ENCODE measurements at places on chromosomes 4 and X.

DNA sequence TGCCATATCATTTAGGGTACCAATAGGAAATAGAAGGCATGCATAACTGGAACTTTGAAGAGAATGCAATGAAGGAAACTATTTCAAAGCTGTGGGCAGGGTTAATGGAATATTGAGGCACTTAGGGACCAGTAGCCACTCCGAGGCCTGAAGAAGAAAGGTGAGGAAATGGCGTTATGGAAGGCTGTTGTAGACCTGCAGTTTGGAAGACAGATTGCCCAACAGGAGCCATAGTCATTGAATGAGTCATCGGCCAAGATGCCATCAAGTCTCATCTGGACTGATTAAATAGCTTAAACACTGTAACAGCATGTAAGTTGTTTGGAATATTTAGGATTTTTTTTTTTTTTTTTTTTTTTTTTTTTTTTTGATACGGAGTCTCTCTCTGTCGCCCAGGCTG is 11.6 kb downstream of the CXCL13 start:
- peak; percentile 44 for DNase-seq

- DNase-seq, result peak; percentile 43
Measured at GRCh38 chr4:184262901-184263300, 45.2 kb upstream of the ENPP6 start.

- no peak for DNase-seq
Measured at GRCh38 chr4:112847045-112847444, 202.4 kb upstream of the ANK2 start.

GRCh38 chr4:8863686-8864682 is 7.7 kb downstream of the HMX1 start:
- DNase-seq, result no peak

GRCh38 chr4:52892880-52893279 is 30.8 kb downstream of the RASL11B start:
- DNase-seq, result no peak

DNA sequence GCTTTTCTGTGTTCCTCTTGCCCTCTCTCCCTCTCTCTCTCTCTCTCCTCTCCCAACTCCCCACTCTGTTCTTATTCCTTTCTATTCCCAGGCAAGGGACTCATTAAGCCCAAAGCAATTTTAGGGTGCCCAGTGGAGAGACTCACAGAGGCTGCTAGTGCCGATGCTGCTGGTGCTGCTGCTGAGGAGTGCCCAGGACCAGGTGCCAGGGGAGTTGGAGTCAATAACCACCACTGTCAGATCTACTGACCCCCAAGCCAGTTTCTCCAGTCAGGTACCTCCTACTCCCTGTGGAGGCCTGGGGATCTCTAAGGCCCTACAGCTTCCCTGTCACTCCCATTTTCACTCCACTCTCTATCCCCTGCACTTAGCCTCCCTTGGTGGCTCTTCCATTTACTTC is 54.2 kb upstream of the LAS1L start:
- no peak for DNase-seq

DNA sequence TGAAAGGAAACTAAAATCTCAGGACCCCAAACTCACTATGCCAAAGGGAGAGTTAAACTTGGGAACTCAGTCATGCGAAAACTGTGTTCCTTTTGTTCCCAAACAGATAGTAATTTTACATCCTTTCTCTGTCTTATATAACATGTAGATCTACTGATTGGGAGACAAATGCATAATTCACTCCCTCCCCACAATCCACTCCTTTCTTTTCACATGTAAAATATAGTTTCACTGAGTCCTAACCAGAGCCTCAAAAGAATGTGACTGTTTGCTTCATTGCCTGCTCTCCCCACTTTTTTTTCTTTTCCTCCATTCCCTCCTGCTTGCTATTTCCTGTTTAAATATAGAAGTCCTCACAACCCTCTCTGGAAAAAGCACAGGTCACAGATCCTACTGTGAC is 699.3 kb upstream of the ADGRL3 start:
- DNase-seq, result no peak

DNA sequence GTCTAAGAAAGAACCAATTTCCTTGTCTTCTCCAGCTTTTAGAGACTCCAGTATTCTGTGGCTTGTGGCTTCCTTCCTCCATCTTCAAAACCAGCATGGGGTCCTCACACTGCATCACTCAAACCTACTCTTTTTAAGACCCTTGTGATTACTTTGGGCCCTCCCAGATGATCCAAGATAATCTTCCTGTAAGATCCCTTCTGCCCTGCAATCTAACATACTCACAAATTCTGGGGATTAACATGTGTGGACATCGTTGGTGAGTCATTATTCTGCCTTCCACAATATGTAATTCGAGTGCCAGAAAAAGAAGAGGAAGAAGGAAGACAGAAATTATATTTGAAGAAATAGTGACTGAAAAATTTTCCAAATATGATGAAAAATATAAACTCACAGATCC is 47.9 kb downstream of the BEND4 start:
- peak; percentile 59 for DNase-seq

DNA sequence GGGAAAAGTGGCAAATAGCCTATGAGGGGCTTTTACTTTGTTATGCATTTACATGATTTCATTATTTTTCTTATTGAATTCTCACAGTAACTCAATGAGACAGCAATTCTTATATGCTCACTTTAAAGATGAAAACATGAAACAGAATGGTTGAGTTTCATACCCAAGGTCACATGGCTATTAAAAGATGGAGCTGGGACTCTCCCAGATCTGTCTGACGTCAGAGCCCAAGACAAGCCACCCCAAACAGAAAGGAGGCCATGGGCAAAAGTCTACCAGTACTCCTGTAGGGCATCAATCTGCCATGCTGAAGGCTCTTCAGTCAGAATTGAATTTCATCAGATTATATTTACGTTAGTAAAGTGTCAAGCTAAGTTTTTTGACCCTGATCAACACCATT is 13.2 kb downstream of the HSD17B11 start:
- no peak for DNase-seq

DNA sequence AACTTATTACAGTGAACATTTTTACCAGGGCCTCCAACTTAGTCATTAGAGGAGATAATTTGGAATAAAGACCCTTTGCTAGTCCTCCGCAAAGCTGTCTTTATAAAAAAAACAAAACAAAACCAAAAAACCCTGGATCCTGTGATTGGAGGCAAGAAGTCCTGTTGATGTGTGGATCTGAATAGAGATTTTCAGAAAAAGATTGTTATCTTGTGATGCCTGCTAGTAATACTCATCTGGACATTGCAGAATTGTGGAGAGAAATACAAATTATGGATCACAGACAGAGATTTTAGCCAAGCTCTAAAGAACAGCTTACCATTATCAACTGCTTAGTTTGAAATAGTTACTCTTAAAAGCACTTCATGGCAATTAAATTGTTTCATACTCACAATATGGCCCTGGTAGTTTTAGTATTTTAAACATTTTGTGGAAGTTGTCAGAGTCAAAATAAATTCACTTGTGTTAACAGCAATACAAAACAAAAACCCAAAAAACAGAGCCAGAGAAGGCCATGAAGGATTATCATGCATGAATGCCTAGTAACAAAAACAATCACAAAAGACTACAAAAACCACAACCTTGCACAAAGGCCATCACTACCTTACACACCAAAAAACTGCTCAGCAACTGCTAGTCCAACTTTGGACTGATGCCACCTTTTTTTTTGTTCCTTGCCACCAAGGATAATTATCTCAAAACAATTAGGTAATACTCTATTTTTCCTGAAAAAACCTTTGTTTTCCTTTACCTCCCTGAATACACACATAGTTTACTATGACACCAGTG is 514.5 kb upstream of the SLIT2 start:
- no peak for DNase-seq

- no peak for DNase-seq
Measured at GRCh38 chr4:2761035-2761923, 5.1 kb upstream of the TNIP2 start.

- no peak for DNase-seq
Measured at GRCh38 chr4:14596904-14597303, 405.4 kb upstream of the CPEB2 start.

DNA sequence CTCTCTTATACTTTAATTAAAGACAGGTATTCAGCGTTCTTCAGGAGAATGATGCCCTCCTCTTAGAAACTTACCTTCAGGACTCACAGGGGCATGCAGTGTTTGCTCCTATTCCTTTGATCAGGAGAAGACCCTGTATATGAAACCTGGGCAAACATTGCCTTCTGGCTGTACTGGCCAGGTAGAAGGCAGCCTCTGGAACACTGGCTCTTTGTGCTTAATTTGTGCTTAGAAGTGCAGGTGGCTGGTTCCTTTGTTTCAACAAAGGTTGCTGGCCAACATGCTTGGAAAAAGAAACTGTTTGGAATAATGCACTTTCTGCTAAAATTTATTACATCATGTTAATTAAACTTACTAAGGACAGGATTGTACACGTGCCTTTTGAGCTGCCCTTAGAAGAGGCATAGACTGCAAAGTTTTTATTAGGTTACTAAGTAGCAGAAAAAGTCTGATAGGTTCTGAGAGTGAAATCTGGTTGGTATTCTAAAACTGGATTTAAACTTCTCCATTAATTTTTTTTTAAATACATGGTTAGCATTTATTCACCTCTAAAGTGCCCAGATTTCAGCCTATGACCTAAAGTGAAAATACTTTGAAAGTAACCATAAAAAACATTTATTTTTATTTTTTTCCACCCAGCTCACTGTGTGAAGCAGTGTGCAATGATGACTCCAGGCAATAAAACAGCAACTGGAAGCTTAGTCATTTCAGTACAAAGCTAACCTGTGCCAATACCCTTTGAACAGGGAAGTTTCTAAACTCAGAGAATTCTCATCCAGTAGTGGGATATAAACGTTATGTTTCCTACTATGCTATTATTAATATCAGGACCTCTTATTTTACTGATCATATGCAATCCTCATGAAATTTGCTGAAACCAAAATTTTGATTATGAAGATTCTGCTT is 11.3 kb downstream of the RASSF6 start:
- peak; percentile 84 for DNase-seq

DNA sequence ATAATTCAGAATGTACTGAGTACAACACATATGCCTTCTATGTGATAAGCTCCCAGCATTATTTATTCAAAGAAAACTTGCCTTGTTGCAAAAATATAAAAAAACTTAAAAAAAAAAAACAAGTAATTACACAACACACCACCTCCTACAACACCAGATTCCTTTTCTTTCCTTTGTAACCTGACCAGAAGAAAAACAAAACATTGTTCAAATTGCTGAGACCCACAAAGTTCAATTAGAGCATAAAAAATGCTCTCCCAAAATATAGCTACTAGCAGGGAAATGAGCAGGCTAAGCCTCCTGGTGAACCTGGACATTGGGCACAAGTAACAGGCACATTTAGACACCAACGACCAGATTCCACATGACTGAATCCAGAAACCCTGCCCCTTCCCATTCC is 38.3 kb downstream of the MECP2 start:
- DNase-seq, result no peak

- no peak for DNase-seq
Measured at GRCh38 chr4:187965726-187966125, 29.8 kb upstream of the ZFP42 start.

DNA sequence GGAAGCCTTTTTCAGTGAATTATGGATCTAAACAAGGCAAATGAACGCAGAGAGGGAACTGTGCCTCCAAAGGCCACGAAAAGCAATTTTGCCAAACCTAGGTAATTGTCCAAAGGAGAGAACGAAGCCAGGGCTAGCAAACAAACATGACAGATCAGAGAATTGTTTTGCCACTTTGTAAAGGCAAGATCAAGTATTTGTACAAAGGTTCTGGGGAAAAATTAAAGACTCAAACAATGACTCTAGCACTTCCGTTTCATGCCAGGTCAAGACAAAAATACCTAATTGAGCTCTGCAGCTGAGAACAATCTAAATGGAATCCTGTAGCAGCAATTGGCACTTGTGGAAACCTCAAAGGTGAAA is 8.5 kb downstream of the RBM47 start:
- no peak for DNase-seq

- no peak for DNase-seq
Measured at GRCh38 chrX:149611623-149612175, 16.6 kb upstream of the HSFX2 start.

GRCh38 chr4:53349091-53349491 is 16.8 kb downstream of the SCFD2 start:
- no peak for DNase-seq

DNA sequence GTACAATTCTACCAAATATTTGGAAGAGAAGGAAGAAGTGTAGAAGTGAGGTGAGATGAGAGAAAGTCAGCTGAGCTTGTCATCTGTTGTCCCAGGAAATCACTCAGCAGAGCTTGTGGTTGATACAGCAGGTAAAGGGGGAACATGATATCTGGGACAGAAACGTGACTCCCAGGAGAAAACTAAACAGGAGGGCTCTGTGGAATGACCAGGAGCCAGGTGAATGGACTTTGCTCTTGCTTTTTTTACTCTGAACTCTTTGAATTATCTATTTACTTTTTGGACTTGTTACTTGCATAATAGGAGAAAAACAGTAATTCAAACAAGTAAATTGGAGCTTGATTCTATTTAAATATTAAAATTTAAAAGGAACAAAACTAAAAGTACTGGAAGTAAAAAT is 555.6 kb upstream of the FRG1 start:
- no peak for DNase-seq

DNA sequence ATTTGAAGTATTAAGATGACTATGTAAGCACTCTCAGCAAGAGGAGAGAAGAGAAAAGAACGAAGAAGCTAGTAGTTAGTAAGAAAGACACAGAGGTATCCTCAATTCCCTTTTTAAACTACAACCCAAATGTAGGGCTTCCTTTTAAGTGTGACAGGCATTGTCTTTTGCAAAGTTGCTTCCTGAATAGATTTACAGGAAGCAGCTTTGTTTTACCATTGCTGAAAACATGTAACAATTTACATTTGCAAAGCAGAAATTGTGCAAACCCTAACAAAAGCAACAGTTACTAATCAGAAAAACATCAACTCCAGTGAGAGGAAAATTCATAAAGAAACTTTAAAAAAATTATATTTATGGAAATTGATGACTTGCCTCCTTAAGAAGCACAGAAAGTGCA is 96.4 kb downstream of the FAM13A start:
- no peak for DNase-seq

GRCh38 chrX:106999002-106999975 is 723 bp downstream of the MORC4 start:
- DNase-seq, result peak; percentile 61

- DNase-seq, result no peak
Measured at GRCh38 chr4:6341696-6342095, 72.0 kb downstream of the WFS1 start.

DNA sequence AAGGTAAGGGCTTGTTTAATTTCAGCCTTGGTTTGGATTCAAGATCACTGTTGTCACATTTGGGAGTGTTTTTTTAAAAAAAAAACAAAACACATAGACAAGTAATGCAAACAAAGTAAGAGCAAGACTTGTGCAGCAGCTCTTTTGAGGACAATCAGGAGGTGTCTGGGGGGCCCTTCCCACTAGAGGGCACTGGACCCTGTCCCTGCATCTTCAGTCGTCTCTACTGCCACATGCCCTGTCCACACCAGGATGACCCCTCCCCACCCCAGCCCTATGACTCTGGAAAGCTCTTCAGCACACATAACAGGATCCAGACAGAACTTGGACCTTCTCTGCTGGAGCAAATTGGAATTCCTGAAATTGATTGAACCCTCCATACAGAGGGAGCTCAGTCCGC is 71.0 kb downstream of the USP46 start:
- peak; percentile 18 for DNase-seq

- no peak for DNase-seq
Measured at GRCh38 chr4:70680934-70681333, 7.4 kb upstream of the UTP3 start.

- DNase-seq, result no peak
Measured at GRCh38 chr4:103197765-103198110, 405 bp downstream of the CENPE start.

All from LHCN-M2 (cell line).